ENCODE measurements at places on chromosomes 11 and 22.

DNA sequence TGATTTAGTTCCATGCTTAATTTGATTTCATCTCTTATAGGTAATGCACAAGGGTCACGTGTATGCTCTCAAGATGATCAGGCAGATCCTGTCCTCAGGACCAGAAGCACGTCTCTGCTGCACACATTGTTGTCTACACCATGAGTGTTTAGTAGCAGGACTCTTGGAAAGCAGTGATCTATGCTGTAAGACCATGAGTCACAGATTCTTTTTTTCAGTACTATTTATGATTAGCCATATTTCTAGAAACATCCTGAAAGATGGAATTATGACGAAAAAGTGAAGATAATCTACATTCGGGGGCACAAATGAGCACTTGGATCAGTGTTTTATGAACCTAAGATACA lies 29.6 kb downstream of the ZBED4 start:
- H3K27me3 ChIP-seq: no peaks in the 10 kb centered on the region
- no peak overlapping the region for H3K27ac ChIP-seq
- DNase-seq: no peak
- no peaks in the 10 kb centered on the region for H3K36me3 ChIP-seq
- H3K4me1 ChIP-seq: no peaks in the 10 kb centered on the region
- H3K4me3 ChIP-seq: no peak overlapping the region

DNA sequence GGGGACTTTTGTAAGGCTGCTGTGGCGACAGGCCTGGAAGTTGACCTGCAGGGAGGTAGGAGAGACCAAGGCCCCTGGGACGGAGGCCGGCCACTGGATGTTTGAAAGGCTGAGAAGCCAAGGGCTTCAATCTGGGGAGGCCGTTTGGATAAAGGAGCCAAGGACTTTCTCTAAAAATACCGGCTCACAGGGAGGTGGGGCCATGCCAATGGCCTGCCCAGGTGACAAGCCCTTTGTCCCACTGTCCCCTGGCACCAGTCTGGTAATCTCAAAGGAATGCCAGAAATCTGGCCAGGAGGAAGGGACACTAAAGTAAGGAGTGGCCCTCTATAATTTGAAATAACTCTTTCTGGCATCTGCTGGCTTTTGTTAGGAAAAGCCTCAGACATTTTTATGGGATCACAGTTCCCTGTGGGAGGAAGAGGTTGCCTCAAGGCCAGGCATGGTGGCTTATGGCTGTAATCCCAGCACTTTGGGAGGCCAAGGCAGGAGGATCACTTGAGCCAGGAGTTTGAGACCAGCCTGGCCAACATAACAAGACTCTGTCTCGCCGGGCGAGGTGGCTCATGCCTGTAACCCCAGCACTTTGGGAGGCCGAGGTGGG lies 1.9 kb upstream of the CHKA start:
- H3K36me3 ChIP-seq: no peaks in the 10 kb centered on the region
- peak; percentile 27 for DNase-seq
- peak overlapping the region; percentile 88 for H3K27ac ChIP-seq
- no peak overlapping the region for H3K4me3 ChIP-seq
- no peaks in the 10 kb centered on the region for H3K27me3 ChIP-seq

DNA sequence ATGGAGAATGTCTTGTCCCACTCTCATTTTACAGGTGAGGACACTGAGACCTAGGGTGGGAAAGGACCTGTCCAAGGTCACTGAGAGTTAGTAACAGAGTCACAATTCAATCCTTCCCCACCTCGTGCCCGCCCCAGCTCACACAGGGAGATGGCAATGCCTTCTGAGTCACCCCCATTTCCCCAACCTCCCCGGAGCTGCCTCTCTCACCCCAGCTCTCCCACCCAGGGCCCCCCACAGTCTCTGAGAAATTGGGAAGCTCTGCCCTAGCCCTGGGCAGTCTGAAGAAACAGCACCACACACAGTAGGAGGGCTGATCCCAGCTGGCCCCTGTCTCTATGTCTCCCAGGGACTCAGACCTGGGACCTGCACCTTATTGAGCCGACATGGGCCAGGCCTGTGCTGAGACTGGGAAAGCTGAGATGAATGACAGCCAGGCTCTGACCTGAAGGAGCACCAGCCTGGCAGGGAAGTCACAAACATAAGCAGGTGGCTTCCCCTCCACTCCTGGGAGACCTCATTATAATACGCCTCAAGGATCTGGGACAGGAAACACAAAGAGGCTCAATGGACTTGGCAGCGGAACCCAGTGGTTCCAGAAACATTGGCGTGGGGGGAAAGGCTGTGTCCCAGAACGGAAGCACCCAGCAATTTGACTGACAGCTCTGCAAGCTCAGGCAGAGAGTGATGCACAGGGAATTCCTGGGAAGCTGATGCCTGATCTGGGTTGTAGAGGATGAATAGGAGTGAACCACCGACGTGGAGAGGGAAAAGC lies 51.0 kb downstream of the CD6 start:
- DNase-seq: no peak
- peaks cover 4% of the 10 kb centered on the region for H3K4me1 ChIP-seq
- peaks cover 23% of the 10 kb centered on the region for H3K27me3 ChIP-seq
- no peak overlapping the region for H3K4me3 ChIP-seq
- H3K36me3 ChIP-seq: no peaks in the 10 kb centered on the region

- no peaks in the 10 kb centered on the region for H3K27me3 ChIP-seq
- peak overlapping the region; percentile 92 for H3K27ac ChIP-seq
- peak; percentile 48 for DNase-seq
- H3K4me3 ChIP-seq: peak overlapping the region; percentile 94
- H3K4me1 ChIP-seq: peaks cover 11% of the 10 kb centered on the region
- no peaks in the 10 kb centered on the region for H3K36me3 ChIP-seq
Observed at GRCh38 chr11:61392981-61393595, 701 bp downstream of the TMEM216 start.

GRCh38 chr11:128715691-128716561 lies 22.1 kb downstream of the FLI1 start:
- no peak overlapping the region for H3K4me3 ChIP-seq
- H3K27me3 ChIP-seq: no peaks in the 10 kb centered on the region
- no peaks in the 10 kb centered on the region for H3K36me3 ChIP-seq
- H3K27ac ChIP-seq: peak overlapping the region; percentile 95

DNA sequence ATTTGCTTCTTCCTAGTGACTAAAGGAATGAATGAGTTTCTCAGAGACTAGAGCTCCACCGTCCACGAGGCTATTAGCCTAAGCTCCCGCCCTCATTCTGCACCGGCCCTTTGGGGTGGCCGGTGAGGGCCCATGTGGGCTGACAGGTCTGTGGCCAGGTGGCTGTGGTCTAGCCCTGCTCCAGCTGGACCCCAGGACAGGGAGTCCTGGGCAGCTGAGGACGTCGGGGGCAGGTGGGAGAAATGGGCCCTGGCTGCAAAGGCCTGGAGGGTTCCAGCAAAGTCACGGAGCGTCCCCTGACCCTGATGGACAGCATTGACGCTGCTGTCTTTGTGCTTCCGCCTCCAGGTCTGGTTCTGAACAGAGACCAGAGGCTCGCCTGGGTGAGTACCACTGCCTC lies 12.2 kb downstream of the SERHL2 start:
- no peaks in the 10 kb centered on the region for H3K27me3 ChIP-seq
- H3K36me3 ChIP-seq: no peaks in the 10 kb centered on the region
- no peak overlapping the region for H3K27ac ChIP-seq
- no peak for DNase-seq
- no peaks in the 10 kb centered on the region for H3K4me1 ChIP-seq
- no peak overlapping the region for H3K4me3 ChIP-seq

- H3K4me1 ChIP-seq: peaks cover 5% of the 10 kb centered on the region
- H3K27ac ChIP-seq: no peak overlapping the region
- H3K4me3 ChIP-seq: no peak overlapping the region
- no peak for DNase-seq
- no peaks in the 10 kb centered on the region for H3K27me3 ChIP-seq
Observed at GRCh38 chr11:35185696-35186095, 46.7 kb downstream of the CD44 start.

DNA sequence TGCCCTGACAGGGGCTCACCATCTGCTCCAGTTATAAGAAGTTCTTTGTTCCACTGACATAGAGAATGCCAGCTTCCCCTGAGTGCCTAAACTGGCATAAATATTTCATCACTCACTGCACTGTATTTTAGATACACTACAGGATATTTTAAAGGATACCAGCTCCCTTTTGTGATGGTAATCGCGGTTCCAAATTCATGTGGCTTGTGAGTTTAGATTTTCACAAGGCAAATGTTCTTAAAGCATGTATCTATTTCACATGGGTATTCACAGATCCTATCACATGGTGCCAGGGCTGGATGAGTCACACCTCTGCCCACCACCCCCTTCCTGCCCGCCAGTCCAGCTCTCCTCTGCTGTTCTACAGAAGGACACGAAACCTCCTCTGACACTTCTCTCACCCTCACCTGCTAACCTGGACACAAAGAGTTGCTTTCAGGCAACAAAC lies 105.5 kb downstream of the KCNC1 start:
- H3K27me3 ChIP-seq: no peaks in the 10 kb centered on the region
- no peaks in the 10 kb centered on the region for H3K36me3 ChIP-seq
- no peak for DNase-seq
- no peaks in the 10 kb centered on the region for H3K4me1 ChIP-seq
- H3K27ac ChIP-seq: no peak overlapping the region

DNA sequence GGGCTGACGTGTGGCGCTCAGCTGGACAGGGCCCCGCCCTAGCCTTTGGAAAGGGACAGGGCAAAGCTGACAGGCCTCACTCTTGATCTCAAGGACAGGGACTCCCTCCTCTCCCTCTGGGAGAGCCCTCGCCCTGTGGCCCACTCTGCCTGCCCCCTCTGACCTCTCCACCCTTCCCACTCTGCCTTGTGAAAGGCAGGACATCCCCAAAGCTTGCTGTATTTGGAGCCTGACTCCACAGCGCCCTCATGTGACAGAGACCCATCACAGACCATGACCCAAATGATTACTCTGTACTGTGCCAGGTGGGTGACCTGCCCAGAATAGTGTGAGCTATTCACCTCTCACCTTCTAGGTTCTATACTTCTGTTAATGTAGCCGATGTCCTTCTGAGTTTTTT lies 18.8 kb downstream of the P2RY2 start:
- H3K4me1 ChIP-seq: no peaks in the 10 kb centered on the region
- no peak overlapping the region for H3K4me3 ChIP-seq
- DNase-seq: peak; percentile 54

- no peak for DNase-seq
- peaks cover 45% of the 10 kb centered on the region for H3K27me3 ChIP-seq
- H3K27ac ChIP-seq: no peak overlapping the region
Observed at GRCh38 chr22:22450343-22450839, 58.2 kb downstream of the ZNF280B start.

DNA sequence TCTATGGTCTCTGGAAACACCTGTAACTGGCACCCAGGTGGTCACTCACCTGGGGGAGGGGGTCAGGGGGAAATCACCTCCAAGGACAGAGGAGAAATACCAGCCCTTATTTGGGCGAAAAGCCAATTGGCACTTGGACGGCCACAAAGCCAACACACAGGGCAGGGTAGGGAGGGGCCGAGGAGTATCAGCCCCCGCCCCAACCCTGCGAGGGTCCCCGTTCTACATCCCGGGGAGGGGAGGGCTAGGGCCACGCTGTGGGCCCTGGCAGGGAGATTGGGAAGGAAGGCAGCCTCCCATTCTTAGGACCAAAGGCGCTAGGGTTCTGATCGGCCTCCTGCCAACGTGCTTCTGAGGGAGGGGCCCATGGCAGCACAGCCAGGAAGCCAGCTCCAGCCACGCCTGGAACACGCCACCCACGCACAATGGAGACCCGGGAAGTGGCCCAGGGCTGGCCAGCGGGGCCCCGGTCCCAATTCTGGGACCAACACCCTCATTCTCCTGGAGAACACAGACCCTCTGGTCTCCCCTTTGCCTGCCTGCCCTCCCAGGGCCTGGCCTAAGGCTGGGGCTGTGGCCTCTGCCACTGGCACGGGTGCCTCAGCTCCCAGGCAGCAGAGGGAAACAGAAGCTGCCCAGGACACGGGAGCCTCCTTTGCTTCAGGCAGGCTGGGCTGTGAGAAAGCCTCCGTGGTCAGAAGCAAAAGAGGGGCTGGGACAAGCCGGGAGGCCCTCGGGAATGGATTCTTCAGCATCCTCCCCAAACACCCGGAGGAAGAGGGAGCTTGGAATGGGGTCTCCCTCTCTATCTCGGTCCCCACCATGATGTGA lies 7.4 kb downstream of the CBX6 start:
- peak; percentile 3 for DNase-seq
- H3K27ac ChIP-seq: no peak overlapping the region
- H3K4me3 ChIP-seq: no peak overlapping the region
- peaks cover 3% of the 10 kb centered on the region for H3K4me1 ChIP-seq
- no peaks in the 10 kb centered on the region for H3K27me3 ChIP-seq
- no peaks in the 10 kb centered on the region for H3K36me3 ChIP-seq

- H3K27me3 ChIP-seq: no peaks in the 10 kb centered on the region
- H3K4me1 ChIP-seq: peaks cover 7% of the 10 kb centered on the region
- no peak overlapping the region for H3K4me3 ChIP-seq
- DNase-seq: no peak
- no peak overlapping the region for H3K27ac ChIP-seq
- H3K36me3 ChIP-seq: no peaks in the 10 kb centered on the region
Observed at GRCh38 chr11:76248210-76248609, 41.9 kb upstream of the WNT11 start.

- peak; percentile 31 for DNase-seq
- peak overlapping the region; percentile 95 for H3K27ac ChIP-seq
- no peaks in the 10 kb centered on the region for H3K36me3 ChIP-seq
- H3K4me3 ChIP-seq: no peak overlapping the region
- no peaks in the 10 kb centered on the region for H3K27me3 ChIP-seq
- H3K4me1 ChIP-seq: peaks cover 34% of the 10 kb centered on the region
Observed at GRCh38 chr11:443542-444199, 1.9 kb upstream of the ANO9 start.

- H3K27me3 ChIP-seq: no peaks in the 10 kb centered on the region
- H3K4me3 ChIP-seq: no peak overlapping the region
- H3K4me1 ChIP-seq: peaks cover 26% of the 10 kb centered on the region
Observed at GRCh38 chr11:2889362-2890273, 4.0 kb upstream of the CDKN1C start.

DNA sequence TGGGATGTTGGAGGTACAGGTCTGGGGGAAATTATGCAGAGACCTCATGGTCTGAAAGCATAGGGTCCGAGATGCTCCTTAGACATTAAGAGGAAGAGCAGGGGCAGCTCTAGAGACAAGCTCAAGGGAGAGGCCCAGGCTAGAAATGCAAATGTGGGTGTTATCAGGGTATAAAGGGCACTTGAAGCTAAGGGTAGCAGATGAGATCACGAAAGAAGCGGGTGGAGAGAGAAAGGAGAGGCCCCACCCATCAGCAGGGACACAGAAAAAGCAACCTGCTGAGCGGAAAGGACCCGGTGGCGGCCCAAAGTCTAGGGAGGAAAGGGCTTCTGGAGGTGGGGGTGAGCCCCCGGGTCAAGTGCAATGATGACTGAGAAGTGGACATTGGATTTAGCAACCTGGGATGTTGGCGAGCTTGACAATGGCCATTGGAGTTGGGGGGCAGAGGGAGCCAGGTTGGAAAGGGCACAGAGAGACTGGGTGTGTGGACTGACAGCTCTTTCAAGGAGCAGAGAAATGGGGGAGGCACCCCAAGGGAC lies 8.9 kb downstream of the TMPRSS6 start:
- peak; percentile 75 for DNase-seq
- H3K4me1 ChIP-seq: peaks cover 4% of the 10 kb centered on the region
- peak overlapping the region; percentile 88 for H3K27ac ChIP-seq
- peaks cover 6% of the 10 kb centered on the region for H3K27me3 ChIP-seq
- no peak overlapping the region for H3K4me3 ChIP-seq
- H3K36me3 ChIP-seq: no peaks in the 10 kb centered on the region

GRCh38 chr11:12480401-12480800 lies 103.0 kb downstream of the PARVA start:
- DNase-seq: no peak
- no peaks in the 10 kb centered on the region for H3K4me1 ChIP-seq
- no peak overlapping the region for H3K27ac ChIP-seq
- no peak overlapping the region for H3K4me3 ChIP-seq
- no peaks in the 10 kb centered on the region for H3K27me3 ChIP-seq

Measured in hepatocyte (in vitro differentiated cells).